Stimulated activated CD8-positive, alpha-beta memory T cell treated with anti-CD3 and anti-CD28 coated beads, Interleukin-4, amount 100 ng/mL, for 24 hours (primary cell): ENCODE measurements at places on chromosomes 5 and 9.
A peak's percentile ranks its signal among the peaks of the same experiment; 100 is the strongest.

DNA sequence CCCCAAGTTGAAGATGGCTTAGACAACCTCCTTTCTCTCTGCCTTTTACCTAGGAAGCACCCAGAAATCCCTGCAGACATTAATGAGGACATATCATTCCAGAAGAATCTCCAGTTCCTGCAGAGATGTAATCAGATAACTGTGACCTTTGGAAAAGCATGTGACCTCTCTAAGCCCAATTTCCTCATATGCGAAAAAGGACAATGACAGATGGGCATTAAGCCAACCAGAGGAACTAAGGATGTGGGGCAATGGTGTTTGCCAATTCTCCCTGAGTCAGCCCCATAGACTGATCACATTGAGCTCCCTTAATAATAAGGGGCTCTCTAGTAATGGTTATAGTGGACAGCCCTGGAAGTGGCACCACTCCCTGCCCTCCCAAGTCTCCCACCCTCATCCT, 10.1 kb upstream of the FOXI1 start:
- no peak for DNase-seq

- no peak for DNase-seq
Measured at GRCh38 chr5:1971944-1972343, 89.2 kb upstream of the IRX4 start.

- no peak for DNase-seq
Measured at GRCh38 chr5:91144491-91145332, 238.4 kb downstream of the ARRDC3 start.

DNA sequence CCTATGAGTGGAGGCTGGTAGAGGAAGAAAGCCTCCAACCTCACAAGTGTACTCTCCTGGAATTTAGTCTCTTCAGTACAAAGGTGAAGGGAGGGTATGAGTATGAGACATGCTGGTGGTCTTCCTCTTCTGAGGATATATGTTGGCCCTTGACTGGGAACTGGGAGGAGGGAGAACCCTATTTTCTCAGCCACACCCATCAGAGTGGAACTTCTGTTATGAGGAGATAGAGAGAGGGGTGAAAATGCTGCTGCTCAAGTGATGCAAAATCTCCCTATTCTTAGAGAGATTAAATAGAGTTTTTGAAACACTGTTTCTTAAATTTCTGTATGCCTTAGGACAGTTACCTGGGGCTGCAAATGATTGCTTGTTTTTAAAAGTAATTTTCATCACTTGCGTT, 203.4 kb upstream of the PRR16 start:
- DNase-seq, result no peak

DNA sequence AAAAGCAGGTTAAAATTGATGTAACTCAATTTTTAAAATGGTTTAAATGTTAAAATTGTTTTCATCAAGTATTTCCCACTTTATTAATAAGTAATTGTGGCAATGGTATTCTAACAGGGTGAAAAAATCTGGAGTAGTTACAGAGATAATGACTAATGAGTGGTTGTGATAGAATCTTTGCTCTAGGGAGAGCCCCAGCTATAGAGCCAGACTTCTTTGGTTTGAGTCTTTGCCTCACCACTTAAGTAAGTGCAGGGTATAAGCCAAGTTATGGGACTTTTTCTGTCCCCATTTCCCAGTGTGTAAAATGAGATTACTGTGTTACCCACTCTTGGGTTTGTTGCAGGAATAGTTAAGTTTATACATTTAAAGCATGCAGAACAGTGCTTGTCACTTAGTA, 158.1 kb downstream of the FER start:
- no peak for DNase-seq

DNA sequence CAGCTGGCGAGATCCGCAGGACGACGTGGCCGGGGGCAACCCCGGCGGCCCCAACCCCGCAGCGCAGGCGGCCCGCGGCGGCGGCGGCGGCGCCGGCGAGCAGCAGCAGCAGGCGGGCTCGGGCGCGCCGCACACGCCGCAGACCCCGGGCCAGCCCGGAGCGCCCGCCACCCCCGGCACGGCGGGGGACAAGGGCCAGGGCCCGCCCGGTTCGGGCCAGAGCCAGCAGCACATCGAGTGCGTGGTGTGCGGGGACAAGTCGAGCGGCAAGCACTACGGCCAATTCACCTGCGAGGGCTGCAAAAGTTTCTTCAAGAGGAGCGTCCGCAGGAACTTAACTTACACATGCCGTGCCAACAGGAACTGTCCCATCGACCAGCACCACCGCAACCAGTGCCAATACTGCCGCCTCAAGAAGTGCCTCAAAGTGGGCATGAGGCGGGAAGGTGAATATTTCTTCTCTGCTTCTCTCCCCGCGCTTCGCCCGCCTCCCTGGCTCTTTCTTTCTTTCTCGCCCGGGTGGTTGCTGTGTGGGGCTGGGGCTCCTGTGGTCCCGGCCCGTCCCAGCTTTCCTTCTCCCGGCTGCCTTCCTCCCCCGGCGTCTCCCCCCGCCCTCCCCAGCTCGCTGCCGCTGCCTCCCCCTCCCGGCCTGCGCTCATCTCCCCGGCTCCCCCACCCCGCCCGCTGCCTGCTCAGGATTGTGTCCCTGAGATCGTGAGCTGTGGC, 2.2 kb downstream of the NR2F1 start:
- no peak for DNase-seq

DNA sequence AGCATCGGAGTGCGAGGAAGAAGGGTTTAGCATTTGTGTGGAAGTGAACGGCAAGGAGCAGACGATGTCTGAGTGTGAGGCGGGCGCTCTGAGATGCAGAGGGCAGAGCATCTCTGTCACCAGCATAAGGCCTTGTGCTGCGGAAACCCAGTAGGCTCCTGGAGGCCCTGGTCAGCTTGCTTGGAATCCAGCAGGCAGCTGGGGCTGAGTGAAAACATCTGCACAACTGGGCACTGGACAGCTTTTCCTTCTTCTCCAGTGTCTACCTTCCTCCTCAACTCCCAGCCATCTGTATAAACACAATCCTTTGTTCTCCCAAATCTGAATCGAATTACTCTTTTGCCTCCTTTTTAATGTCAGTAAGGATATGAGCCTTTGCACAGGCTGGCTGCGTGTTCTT, 72.1 kb downstream of the C7 start:
- DNase-seq, result no peak

DNA sequence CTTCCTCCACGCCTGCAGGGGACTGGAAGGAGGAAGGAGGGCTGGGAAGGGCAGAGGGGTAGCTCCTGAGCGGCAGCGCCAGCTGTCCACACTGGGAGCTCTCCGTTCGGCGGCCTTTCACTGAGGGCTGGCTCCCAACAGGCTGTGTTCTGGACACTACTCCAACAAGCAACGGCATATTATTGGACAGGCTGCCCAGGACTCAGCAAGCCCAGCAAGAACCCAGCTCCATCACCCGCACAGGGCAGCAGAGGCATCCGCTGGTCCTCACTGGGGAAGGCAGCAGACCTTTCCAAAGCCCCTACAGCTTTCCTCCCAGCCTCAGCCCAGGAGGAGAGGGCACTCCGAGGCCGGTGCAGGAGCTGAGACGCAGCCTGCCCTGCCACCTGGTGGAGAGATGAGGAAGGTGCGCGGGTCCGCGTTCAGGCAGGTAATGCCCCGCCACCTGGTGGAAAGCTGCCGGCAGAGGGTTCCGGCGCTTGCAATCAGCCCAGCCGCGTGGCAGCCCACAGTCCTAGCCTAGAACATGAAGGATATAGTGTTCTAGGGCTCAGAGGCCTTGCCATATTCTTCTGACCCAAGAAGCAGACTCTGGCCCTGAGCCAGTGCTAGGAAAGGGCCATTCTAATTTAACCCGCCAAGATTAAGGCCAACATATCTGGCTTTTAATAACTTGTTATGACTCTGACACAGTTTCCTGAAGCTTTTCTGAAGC, 74.4 kb downstream of the NRG2 start:
- peak; percentile 86 for DNase-seq

DNA sequence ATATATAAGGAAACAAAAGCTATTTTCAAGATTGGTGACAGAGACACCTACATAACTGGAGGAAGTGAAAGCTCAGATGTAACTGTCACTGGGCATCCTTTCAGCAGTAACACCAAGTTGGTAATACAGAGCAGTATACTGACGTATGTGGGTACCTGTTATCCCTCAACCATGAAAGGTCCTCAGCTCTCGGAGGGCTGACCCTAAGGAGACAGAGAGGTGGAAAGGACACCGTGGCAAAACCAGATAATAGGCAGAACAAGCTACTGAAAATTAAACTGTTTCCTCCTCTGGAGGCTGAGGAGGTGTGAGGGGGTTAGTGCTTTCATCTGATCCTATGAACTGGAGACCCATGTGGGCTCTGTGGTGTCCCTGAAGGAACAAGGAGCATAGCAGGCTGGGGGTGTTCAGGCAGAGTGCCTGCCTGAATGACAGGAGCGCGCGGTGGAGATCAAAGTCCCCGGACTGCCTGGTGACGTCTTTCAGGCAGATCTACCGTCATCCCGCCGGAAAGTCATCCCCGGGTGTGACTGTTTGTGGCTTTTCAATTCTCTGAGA, 130.2 kb upstream of the FSTL4 start:
- DNase-seq, result no peak

- no peak for DNase-seq
Measured at GRCh38 chr5:14153932-14154731, 11.0 kb downstream of the TRIO start.

DNA sequence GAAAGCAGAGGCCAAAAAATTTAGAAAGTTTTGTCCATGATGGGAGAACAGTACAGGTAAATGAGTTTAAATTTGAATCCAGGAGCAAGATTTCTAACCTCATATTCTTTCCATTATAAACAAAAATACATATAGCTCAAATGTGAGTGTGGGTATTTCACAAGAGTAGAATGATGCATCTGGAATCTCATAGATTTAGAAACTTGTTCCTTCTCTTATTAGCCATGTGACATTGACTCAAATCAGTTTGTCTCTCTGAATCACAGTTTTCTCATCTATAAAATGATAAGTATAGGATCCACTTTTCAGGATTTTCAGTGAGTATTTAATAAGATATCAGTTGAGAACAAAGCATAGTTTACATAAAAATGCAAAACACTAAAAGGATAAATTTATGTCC, 436.3 kb upstream of the PAPPA start:
- DNase-seq, result no peak

DNA sequence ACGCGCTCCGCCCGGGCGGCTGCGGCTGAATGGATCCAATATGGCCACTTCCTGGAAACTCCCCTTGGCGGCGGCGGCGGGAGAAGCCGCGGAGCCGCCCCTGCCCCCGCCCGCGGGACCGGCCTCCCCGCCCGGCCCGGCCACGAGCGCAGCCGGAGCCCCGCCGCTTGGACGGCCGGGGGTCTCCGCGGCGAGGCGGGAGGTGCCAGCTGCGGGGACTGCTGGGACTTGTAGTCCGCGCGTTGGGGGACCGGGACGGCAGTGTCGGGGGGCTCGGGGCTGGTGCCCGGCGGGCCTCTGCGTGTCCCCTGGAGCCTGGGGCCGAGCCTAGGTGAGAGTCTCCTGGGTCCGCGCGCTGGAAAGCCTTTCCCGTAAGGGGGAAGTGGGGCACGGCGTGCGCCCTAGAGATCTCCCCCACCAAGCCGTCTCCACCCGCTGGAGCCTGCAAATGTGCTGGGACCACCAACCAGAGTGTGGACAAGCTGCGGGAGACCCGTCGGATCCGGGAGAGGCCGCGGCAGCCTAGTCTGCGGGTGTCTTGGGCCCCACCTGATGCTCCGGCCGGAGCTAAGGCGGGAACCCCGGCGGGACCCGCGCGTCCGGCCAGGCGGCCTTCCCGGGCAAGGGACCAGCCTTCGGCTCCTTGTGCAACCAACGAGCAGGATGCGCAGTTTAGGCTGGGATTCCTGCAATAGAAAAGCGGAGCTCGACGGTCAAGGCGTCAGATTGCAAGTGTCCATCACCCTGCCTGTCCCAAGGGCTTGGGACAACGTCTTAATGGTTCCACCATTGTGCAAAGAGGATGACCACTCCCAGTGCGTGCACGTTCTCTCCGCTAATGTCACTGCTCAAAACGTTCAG, at the start of gene SEPTIN8:
Gene SEPTIN8, minus strand, starts transcription at position 31 of the 861 bp plus-strand sequence. CDS start 102 bp downstream, outside the sequence.
- DNase-seq, result peak; percentile 9

- DNase-seq, result no peak
Measured at GRCh38 chr5:74642543-74642863, 2.0 kb upstream of the ENC1 start.

- DNase-seq, result no peak
Measured at GRCh38 chr5:52181403-52181802, 606.3 kb upstream of the ITGA1 start.

DNA sequence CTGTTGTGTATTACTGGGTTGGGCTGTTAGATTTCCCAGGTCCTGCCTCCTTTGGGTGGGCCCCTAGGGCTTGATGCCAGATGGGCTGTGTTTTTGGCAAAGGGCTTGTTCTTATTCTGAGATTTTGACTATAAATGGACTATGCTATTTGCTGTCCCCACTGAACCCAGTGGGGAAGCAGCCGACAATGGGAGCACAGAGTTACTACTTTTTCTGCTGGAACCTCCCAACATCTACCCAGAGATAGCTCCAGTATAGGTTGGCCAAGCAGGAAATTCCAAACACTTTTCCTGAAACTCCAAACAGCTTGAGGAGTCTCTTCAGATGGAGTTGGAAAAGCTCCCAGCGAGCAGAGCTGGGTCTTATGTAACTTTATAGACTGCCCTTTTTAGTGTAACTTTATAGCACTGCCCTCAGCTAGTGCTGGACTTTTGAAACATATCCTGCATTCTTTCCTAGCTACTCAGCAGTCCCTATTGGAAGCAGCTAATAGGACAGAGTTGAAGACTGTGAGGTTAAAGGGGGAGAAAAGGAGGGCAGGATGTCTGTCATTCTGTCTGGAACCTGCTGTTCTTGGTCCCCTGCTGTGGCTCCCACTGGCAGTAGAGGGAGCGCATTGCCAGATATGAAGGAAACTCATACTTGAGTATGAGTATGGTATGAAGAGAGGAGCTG, 21.0 kb downstream of the RUSC2 start:
- DNase-seq, result no peak

DNA sequence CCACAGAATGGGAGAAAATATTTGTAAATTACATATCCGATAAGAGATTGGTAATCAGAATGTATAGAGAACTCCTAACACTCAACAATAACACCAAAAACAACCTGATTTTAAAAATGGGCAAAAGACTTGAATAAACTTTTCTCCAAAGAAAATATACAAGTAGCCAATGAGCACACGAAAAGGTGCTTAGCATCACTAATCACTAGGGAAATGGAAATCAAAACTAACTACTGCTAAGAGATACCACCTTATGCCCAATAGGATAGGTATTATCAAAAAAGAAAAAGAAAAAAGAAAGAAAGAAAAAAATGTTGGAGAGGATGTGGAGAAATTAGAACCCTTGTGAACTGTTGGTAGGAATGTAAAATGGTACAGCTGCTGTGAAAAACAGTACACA, 212.1 kb downstream of the TLR4 start:
- no peak for DNase-seq
